DMS53 (cell line): ENCODE measurements at places on chromosomes 7 and 10.

GRCh38 chr10:34824870-34825269, 9.8 kb upstream of the PARD3 start:
- no peak for DNase-seq

DNA sequence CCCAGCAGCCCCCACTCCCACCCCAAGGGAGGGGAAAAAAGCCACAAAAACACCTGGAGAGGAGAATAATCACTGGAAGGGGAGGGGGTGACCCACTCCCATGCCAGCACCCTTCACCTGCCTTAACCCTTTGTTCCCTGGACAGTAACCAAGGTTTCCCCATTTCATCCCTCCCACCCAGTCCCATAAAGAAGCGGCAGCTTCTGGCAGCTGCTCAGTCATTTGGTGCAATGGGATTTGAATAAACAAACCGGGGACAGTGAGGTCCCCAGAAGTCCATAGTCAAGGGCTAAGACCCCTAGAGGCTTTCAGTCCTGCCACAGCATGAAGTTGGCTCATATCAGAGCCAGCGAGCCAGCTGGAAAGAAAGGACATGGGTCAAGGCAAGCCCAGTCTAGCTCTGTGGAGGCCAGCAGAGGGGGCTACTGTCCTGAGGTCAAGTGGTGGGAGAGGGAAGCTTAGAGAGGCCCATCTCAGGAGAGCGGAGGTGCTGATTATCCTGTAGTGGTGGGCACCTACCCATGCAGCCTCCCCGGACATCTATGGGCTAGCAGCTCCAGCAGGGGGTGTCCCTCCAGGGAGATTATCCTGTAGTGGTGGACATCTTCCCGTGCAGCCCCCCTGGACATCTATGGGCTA, 58.9 kb upstream of the LBX1 start:
- peak; percentile 33 for DNase-seq

DNA sequence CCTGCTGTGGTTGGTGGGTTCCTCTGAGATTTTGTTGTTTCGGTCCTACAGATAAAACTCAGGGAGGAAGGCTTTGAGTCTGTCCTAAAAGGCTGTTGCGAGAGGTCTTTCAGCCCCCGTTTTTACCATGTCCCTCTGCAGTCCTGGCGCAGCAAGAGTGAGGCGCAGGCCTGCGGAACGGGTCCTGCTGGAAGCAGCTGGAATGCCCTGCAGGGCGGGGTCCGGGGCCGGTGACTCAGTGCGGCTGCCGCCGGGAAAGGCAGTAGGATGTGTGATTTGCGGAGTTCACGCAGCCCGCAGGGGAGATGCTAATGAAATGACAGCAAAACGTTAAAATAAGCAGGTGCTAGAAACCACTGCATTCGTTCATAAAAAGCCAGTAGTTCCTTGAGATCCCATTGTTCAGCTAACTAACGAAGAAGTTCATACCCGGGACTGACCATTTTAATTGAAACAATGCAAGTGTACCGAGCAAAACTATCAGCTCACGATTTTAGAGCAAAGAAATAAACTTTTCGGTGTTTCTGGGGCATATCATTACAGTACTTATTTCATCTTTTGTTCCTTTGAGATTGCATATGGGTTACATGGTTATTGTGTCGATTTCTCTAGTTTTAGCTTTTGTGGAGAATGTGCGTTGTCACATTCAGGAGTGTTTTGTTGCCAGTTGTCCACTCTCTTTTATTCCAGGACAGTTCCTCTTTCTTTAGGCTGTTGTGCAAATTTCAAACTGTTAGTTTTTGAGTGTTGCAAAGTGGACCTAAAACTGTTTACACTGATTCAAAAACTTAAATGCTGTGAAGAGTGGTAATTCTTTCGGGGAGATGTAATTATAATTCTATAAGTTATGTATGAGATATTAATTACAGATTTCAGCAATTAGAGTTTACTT, 783 bp downstream of the ANLN start:
- DNase-seq: peak; percentile 94

- DNase-seq: no peak
Measured at GRCh38 chr7:147311336-147311735, 1194.7 kb downstream of the CNTNAP2 start.

GRCh38 chr10:49744924-49745605, 17.1 kb downstream of the OGDHL start:
- no peak for DNase-seq

DNA sequence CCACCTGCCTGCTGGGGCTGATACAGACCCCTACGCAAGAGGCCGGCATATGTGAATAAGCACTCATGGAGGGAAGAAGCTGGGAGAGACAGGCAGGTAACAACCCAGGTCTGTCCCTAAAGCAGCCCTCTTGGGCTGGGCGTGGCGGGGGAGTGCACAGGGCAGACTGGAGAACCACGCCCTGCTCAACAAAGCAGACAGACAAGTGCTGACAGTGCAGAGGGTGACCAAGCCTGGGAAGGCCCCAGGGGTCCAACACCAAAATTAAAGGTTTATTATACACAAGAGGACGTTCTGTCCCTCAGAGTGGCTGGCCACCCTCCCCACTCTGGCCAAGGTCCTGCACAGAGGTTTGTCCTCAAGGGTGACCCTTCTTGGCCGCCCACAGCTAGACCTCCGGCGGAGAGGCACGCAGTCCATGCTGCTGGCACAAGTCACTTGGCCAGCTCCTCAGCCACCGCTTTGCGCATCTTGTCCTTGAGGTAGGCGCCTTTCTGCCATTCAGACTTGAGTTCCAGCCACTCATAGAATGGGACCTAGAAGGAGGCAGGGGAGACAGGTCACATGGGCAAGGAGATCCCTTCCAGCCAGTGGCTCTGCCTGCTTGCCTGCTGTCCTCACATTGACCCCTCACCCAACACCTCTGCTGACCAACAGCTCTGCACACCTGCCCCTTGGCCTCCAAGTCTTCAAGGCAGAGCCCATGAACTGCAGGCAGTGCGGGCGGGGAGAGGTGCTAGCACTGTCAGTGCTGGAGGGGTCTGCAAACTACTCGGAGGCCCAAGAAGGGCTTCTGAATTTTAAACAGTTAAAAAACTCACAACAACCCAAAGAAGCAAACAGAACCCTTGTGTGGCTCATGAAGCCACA, 11.4 kb upstream of the NACAD start:
- no peak for DNase-seq

DNA sequence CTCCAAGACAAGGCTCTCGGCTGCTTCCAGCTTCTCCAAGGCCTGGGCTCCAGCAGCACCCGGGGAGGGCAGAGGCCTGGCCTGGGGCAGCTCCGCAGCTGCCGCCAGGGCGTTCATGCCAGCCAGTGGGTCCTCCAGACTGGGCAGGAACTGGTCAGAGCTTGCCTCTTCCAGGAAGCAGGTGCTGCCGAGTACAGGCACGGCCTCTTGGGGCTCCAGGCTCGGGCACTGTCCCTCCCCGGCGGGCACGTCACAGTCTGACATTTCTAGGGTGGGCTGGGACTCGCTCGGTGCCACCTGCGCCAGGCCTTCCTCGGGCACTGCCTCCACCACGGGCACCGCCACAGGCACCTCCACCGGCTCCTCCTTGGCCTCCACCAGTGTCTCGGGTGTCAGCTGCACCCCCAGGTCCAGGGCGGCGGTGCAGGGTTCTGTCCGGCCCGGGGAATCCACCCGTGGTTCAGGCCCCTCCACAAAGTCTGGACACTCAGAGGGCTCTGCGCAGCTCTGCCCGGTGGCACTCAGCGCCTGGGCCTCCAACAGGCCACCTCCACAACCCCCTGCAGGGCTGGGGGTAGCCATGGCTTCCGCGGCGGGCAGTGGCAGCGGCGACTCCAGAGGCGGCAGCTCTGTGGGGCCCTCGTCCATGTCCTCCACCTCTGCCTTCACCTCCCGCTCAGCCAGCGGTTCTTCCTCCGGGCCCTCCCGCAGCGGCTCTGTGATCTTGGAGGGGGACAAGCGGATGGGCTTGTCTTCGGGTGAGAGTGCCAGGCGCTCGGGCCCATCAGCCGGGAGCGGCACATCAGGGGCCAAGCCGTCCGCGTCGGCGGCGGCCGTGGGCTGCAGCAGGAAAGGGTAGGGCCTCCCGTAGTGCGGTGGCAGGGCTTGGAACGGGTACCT, 52.9 kb downstream of the TNRC18 start:
- DNase-seq: no peak

DNA sequence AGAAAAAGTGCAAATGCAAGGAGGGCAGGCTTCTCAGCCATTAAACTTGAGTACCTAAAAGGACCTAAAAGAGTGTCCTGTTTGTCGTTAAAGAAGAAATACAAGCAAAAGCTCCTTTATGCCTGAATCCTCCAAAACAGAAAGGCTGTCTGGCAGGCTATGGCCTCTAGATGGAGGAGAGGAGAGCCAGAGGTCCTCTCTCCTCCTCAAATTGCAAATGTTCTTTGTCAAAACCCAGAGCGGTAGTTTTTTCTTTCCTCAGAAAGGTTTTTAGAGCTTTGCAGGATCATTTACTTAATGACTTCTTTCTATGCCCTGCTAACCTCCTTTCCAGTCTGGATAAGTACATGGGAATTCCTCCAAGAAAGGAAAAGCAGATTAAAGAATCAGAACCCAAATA, 1.9 kb upstream of the SORCS1 start:
- DNase-seq: no peak

DNA sequence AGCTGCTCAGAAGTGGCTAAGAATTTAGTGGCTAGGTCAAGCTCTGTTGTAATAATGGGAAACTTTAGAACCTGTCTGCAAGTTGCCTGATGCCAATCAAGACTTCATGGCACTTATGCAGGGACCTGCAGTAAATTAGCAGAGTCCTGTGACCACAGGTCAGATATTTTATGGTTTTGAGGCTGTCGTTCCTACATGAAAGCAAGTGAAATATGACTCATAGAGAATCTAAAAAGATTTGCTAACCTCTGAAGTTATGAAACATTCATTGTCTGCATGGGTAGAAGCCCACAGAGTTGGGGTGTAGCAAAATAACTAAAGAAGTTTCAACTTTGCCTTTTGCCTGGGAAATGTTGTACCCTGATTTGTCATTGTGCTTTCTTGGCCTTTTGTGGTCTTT, 32.3 kb downstream of the SLC39A12 start:
- no peak for DNase-seq
